Activated T-helper 1 cell treated with Interleukin-2 at 50 U/mL for 16 hours (primary cell): ENCODE measurements at places on chromosomes 12 and 14.
A peak's percentile ranks its signal among the peaks of the same experiment; 100 is the strongest.

DNA sequence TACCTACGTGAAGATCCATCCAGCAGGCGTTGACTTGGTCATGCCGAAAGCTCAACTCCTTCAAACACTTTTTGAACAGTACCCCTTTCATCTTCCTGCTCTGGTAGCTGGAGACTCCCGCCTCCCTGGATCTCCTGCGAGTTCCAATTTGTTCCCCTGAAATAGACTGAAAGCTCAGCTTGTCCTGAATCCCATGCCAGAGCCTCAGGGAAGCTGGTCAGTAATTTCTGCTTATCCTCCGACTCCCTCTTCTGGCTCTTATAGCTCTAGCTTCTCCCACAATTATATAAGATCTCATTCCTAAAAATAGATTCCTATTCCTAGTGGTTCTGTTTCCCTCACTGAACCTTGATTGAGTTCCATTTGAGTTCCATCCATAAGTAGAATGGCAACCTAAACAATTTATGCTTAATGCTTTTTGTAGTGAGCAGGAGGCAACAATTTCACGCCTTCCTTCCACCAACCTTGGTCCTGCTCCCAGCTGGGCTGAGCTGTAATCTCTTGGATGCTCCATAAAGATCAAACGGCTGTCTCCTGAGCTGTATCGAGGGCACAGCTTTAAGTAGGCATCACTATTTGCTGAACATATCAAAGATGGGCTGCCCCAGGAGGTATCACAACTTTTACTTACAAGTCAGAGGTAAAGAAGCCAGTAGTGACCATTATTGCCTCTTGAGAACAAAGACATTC lies 8.0 kb upstream of the TMEM132C start:
- DNase-seq: no peak

DNA sequence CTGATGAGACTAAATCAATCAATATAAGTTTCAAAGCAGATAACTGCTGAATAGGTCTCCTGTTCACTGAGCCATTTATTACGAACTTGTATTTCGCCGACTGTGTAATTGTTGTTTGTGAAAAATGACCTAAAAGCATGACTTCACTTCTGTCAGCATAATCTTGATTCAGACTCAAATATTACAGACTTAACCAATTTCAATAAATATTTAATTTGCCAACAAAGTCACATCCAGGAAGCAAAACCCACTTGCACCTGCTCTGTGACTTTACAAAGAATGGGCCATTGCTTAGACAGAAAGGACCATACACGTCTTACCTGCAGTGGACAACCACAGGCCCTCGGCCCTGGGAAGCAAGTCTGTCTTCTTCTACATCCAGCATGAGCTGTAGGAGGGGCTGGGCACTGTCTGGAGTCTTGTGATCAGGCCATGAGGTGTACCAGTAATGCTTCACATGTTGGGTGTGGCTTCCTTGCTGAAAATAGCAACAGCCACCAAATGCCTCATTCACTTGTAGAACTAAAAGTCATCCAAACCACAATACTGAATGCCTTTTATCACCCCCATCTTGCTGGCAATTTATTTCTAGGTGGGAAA lies 23.5 kb upstream of the PTPRB start:
- no peak for DNase-seq

DNA sequence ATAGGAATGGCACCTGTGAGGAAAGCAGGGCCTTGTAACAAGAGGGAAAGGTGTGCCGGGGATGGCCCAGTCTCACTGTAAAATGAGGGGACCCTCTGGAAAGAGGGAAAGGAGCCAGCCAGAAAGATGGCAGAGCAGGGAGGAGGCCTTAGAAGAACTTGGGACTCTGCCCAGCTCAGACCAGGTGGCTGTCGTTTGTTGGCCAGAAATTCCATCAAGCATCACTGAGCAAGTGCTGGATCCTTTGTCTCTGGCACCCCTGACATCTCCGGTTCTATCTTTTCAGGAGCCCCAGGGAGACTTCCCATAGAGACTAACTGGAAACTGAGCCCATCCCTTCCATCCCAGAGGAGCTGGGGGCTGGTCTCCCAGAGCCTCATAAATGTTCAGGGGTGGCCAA lies 43.3 kb downstream of the DEGS2 start:
- DNase-seq: no peak

DNA sequence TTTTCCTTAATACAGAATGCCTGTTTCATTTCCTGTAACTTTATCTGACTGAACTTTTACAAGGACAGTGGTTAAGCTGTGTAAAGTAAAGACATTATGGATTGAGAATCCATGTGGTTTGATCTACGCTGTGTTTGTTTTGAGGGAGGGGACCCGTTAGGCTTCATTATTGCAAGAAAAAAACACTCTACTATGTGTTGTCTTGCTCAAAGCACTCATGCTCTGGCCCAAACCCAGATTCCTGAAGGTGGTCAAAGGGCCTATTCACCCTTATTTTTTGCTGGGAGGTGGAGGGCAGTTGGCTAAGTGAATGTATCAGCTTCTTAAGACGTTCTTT lies 11.9 kb downstream of the RNF10 start:
- DNase-seq: no peak

DNA sequence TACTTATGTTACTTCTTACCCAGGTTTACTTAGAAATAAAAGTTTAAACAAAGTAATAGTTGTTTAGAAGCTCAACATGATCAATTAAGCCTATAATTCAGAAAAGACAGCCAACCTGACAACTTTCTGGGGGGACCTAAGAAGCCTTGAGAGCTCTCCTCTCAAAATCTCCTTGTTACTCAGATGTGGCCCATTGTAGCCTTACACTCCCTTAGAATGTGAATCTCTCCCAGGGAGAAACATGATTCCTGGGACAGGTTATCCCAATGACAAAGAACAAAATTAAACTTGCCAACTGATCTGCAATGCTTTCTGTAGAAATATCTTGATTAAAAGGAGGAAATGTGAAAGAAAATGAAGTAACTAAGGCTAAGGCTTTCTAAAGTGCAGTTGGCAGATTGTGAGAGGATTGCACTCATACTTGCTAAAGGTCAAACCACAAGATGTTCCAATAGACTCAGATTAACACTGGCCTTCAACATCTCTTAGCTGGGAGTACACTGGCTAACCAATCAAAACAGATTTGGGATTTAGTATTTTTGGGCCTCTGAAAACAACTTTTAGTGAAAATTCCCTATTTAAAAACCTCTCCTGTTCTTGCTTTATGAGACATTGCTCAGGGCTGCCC lies 72.3 kb upstream of the TMX1 start:
- DNase-seq: no peak

GRCh38 chr14:103657471-103657870 lies 28.5 kb downstream of the KLC1 start:
- no peak for DNase-seq

DNA sequence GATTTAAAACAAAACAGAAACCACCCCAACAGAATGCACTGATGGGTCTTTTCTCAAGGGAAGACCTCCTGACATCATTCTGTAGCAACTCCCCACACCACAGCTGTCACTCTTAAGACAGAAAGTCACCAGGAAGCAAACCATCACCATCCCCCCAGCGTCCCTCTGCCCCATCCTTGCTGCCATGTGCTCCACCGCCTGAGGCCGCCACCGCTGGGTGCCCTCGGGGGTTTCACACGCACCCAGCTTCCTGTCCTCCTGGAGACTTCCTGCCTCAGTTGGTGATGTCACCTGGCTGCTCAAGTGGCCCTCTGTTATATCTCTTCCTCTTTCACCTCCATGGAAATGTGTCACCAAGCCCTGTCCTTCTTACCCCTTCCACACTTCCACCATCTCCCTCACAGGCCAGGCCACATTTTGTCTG lies 71.4 kb upstream of the GPR68 start:
- peak; percentile 77 for DNase-seq

DNA sequence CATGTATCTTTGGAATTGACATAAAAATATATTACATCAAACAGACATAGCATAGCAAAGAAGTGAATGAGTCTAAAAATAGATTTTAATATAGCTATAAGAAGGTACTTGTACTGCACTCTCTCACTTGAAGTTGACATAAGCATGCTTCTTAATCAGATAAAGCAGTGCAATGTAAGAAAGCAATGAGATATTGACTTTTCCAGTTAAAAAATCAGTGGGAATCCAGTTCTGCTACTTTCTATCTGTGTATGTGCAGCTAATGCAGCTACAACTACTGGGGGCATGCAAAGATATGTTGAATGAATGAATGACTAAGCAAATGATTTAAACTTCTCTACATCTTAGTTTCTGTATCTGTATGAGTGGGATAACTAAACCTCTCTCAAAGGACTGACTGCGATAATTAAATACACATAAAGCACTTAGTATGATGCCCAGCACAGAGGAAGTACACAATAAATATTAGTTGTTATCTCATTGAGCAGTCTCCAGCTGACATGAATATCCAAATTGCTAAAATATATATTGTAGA lies 10.3 kb downstream of the WASHC3 start:
- no peak for DNase-seq

GRCh38 chr14:78170203-78170602 lies at the start of gene NRXN3:
Gene NRXN3 (plus strand): TSS chr14:78170373. CDS start chr14:78243094, 72,721 bp downstream.
- no peak for DNase-seq

GRCh38 chr14:84864548-84865271 lies 665.2 kb upstream of the FLRT2 start:
- no peak for DNase-seq

GRCh38 chr12:88298761-88299242 lies 156.7 kb downstream of the TMTC3 start:
- no peak for DNase-seq

- no peak for DNase-seq
Measured at GRCh38 chr14:25546826-25547225, 496.9 kb upstream of the STXBP6 start.

DNA sequence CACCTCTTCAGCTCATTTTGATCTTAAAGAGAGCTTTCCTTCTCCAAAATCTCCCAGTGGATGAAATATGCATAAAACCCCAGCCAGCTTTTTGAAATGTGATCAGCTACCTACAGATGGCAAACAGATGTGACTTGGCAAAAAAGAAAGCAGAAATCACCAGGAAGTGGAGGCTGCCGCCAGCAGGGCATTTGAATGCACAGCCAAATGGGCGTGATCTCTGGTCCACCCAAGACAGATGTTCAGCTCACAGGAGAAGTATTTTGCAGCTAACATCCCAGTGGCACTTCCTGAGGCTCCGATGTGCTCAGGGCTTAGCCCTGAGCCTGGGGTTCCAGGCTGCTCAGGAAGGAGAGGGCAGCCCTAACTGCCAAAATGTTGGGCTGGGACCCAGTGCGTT lies 78.3 kb downstream of the LGMN start:
- DNase-seq: no peak

DNA sequence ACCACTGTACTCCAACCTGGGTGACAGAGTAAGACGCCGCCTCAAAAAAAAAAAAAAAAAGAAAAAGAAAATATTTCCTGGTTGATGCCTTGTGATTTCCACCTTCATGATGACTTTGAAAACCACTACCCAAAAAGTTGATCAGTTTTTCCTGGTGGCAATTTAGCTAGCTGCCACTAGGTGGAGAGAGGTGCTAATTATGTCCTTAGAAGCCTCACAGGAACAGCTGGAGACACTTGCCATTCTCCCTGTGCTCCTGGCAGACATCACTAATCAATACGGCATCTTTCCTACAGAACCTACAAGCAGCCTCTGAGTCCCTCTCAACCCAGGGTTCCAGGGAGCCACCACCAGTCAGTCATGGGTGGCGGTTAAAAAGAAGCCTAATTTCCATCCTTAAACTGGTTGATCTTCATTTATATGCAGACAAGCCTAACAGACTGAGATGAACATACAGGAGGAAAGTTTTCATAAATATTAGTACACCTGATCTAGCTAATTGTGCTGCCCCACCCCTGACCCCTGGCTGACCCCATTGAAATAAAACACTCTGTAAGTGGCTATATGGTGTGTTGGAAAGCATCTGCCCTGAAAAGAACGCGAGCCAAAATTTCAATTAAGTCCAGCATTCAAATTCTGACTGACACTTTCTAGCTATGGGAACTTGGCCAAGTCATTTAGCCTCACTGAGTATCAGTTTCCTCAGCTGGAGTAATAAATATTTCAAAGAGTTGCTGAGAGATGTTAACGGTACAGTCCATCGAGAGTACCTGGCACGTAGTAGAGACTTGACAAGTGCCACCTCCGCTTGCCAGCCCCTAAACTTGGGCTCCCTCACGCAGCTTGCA lies 6.2 kb upstream of the OAS1 start:
- no peak for DNase-seq

GRCh38 chr14:33455654-33456345 lies 495.1 kb downstream of the EGLN3 start:
- no peak for DNase-seq

DNA sequence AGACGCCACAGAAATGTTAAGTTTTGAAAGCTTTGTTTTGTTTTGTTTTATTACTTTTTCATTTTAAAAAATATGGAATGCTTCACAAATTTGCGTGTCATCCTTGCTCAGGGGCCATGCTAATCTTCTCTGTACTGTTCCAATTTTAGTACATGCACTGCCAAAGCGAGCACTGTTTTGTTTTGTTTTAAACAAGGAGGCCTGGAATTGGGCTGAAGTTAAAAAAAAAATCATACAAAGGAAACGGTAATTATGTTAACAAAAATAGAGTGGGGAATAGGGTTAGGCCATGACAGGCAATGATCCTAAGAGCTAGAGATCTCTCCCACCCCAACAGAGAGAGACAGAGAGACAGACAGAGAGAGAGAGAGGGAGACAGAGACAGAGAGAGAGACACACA lies 57.0 kb downstream of the ZFP36L1 start:
- no peak for DNase-seq

DNA sequence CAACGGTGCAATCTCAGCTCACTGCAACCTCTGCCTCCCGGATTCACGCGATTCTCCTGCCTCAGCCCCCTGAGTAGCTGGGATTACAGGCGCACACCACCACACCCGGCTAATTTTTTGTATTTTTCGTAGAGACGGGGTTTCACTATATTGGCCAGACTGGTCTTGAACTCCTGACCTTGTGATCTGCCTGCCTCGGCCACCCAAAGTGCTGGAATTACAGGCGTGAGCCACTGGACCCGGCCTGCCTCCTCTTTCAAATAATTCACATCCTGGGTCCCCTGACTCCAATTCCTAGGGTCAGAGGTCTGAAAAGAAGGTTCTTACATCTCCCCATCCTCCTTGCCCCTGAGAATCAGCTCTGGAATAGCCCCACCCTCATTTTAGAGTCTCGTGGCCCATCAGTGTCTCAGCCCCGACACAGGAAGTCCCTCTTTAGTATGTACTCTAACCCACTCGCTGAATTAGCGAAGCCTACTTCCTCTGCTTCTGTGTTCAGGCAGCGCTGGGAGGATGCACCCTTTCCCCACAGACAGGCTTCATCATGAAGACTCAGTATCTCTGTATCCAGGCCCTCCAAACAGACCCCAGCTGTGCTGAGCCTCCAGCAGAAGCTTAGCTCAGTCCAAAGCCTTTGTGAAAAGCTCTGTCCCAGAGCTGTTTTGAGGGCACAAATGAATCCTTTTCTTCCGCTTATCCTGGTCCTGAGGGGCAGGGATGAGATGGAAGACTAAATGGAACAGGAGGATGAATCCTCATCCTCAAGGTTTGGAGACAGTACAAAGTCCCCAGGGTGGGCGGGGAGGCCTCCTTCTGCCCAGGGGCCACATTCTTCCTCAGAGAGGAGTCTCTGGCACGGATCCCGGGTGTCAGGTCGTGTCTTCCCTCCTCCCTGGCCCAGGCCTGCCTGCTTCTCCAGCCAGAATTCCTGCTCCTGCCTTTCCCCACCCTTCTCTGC lies 3.5 kb downstream of the LPAR5 start:
- DNase-seq: no peak
